Stimulated activated CD8-positive, alpha-beta memory T cell treated with anti-CD3 and anti-CD28 coated beads, Interleukin-4, amount 100 ng/mL, for 24 hours (primary cell): ENCODE measurements at places on chromosomes 2 and 18.

DNA sequence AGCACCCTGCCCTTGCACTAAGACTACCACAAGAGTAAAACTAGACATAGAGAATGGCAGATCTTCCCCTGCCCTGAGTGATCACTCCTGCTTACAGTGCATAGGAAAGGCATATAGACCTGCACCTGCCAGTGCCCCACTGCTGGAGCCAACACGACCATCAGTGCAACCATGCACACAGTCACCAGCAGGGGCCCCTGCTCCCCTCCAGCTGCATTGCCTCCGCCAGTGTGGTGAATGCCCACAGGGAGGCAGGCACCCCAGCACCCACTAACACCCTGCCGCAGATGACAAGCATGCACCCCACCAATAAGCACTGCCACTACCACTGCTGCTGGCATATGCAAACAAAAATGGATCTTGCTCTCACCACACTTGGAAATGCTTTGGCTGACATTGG lies 478.8 kb downstream of the ADCYAP1 start:
- no peak for DNase-seq

GRCh38 chr2:70648961-70649360 lies 95.3 kb upstream of the TGFA start:
- no peak for DNase-seq

- no peak for DNase-seq
Measured at GRCh38 chr2:135742325-135742757, 686 bp downstream of the UBXN4 start.

DNA sequence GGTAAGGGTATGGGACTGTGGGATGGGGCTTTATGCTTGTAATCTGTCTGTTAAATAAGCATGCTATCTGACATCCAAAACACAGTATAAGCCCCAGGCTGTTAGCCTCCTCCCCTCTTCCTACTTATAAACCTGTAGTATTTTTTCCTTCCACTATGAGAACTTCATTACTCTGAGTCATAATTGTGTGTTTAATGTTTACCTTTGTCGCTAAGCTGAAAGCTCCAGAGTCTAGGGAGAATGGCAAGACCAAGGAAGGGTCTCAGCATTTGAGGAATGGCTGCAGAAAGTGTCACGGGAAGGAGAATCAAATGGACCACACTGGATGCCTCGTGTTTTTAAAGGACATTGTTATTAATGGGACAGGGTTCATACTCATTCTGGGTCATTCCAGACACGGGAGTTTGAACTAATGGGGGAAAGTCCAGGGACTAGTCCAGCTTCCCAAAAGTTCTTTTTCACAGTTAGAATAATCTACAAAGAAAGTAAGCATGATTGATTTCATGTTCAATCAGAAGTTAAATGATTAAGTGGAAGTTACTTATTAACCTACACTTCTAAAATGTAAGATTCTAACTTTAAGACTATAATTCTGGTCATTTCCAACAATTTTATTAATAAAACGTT lies 292.2 kb downstream of the AFF3 start:
- DNase-seq, result no peak
